ENCODE measurements at places on chromosomes 11 and 22.

DNA sequence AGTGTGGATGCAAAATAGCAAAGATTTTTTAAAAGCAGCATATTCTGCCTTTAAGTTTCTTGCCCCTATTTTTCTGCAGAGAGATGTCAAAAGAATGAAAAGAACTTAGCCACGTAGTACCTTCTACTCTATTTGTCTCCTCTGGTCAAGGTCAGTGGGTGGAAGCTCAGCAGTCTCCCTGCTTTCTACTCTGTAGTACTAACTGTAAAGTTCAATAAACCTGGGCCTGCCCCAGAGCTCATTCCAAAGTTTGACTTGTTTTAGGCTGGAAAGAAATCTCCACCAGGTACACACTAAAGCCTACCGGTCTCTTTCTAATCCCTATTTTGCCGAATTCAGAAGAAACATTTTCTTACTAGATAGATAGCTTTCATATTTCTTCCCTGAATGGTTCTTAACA is 247.9 kb upstream of the ARHGAP20 start:
- no peak for DNase-seq

DNA sequence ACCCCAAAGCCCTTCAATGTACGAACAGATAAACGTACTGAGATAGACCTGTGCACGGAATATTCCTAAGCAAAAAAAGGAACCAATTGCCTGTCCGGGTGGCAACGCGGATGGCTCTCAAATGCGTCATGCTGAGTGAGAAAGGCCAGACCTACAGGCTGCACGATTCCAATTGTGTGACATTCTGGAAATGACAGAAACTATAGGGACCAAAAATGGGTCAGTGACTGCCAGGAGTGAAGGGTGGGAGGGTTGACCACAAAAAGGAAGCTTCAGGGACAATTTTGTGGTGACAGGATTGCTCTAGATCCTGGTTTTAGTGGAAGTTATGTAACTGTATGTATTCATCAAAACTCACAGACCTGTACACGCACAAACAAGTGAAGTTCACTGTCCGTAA is 24.0 kb upstream of the SYT8 start:
- no peak for DNase-seq

- DNase-seq, result peak; percentile 24
These were observed 15.0 kb downstream of the USH1C start for GRCh38 chr11:17528906-17529843.

GRCh38 chr11:35905646-35906276 is 38.1 kb upstream of the LDLRAD3 start:
- DNase-seq, result no peak

DNA sequence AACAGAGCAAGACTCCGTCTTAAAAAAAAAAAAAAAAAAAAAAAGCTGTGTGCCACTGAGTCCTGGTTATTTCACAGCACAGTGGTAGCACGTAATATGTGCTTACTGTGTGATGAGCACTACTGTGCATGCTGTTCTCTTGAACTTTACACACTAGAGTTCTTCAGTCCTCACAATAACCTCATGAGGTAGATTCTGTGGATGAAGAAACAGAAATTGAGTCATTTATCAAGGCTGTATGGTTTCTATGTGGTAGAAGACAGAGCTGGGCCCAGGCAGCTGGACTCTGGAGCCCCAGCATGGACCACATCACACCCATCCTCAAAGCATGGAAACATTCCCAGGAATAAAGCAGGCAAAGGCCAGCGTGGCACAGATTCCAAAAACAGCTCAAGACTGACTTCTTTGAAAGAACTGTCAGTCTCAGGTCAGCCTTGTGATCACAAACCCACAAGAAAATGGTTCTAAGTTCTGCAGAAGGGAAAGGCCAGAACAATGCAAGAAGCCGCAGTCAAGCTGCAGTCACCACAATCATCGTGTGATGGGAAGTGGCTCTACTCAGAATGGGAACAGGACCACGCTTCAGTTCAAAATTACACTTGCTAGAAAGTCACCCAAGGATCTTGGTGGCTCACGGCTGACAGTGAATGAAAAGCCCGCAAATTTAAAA is 49.5 kb downstream of the MICAL3 start:
- DNase-seq, result no peak

GRCh38 chr11:10617551-10617950 is 49.1 kb upstream of the LYVE1 start:
- no peak for DNase-seq

DNA sequence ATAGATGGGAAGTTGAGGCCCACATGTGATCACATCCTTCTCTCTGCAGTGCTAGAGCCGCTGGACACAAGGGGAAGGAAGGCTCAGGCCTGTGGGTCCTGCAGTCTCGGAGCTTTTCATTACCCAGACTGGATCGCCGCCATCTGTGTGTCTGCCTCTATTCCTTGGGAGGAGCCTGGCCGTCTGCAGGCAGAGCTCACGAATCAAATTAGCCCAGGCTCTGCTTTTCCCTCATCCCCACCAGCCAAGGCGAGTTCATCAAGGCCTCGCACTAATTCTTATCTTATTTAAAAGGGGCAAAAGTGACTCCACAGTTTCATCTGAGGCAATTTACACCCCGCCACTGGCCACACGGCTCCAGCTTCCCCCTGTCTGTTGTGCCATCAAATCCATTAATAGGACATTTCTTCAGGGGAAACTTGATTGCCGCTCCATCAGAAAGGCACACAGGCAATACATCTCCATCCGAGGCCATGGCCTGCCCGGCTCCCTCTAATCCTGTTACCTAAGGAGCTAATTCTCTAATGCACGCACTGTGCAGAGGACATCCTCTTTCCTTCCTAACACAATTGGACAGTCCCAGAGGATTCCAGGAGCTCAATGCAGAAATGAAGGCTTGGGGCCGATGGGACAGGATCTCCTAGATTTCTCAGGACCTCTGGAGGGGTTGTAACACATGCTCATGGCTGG is 3.3 kb upstream of the HTR3A start:
- no peak for DNase-seq

DNA sequence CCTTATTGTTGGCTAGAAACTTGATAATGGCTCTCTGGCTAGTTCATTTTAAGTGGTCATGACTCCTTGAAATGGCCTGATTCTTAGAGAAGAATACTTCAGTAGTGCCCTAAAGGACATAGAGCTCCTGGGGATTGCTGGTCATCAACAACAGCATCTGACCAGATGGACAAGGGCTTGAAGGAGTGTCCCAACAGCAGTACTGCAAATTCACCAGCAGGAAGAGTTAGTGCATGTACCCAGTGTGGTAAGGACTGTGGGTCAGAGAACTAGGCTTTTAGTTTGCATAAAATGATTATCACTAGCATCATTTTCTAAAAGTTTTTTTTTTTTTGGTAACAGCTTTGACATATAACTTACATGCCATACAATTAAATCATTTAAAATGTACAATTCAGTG is 39.5 kb upstream of the CUL5 start:
- DNase-seq, result no peak

DNA sequence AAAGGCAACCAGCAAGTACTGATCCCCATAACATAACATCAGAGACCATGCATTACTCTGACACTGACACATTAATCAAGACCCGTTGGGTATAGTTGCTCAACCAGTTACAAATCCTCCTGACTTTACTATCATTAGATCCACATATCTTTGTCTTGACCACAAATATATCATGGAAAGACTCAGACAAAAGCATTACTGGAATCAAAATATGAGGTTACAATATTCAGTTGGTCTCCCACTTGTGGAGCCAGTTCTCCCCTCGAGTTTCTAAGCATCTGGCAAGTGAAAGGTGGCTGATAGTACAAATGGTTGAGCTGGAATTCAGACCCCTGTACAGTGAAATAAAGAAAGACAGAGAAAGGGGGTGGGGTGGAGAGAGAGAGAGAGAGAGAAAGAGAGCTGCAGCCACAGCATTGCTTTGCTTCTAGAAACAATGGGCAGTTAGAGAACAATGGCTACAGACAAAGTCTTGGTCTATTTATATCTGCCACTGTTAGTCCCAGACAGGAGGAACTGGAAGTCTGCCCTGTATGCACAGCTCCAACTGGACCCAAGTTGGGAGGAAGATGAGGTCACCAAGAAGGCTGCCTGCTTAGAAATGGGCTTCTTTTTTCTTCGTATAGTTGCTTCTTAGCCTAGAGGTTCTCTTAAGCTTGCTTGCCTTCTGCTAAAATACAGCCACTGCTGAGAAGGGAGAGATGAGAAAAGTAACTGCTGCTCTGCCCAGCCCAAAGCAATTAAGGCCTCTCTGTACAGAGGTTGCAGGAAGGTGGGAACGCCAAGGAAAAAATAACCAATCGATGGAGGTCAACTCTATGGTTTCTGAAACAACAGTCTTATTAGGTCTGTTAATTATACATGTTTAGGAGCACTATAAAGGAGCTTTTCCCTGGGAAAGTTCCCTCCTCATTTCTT is 85.5 kb downstream of the ETS1 start:
- no peak for DNase-seq

- no peak for DNase-seq
These were observed 53.6 kb downstream of the SYT13 start for GRCh38 chr11:45232341-45233080.

GRCh38 chr22:38900677-38901076 is 28.7 kb upstream of the CBX6 start:
- DNase-seq, result no peak

DNA sequence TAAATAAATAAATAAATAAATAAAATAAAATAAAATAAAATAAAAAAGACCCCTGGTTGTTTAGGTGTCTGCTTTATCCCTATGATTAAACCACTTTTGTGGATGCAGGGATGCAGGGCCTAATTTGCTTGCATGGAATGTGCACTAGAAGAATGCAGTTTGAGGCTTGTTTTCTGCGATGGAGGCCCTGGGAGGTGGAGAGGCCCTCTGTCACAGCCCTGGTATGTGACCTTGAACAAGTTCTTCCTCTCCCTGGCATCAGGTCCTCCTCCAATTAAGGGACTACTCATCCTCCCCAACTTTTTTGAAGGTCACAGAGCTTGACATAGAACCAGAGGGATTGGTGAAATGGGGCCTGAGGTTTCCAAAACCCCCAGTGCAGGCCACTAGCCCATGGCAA is 22.7 kb downstream of the KCNJ4 start:
- DNase-seq, result no peak

DNA sequence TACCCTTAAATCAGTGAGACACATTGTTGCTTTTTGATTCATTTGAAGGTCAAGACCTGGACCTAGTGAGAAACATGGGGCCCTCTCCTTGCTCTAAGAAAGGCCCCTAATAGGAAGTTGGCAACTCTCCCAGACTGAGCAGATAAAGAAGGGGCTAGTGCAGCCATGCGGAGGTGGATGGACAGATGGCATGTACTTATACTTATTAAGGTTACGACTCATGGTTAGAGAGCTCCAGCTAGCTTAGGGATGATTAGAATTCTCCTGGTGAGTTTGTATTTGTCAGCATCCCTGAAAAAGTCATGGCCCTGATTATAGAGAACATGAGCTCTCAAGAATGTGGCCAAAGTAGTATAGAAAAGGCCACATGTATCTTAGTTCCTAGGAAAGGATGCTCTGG is 112.1 kb upstream of the BDNF start:
- no peak for DNase-seq

GRCh38 chr11:19994672-19995071 is 165.6 kb downstream of the DBX1 start:
- DNase-seq, result no peak

- DNase-seq, result no peak
These were observed 14.5 kb downstream of the SAA1 start for GRCh38 chr11:18280438-18281045.

GRCh38 chr11:57792060-57792541 is 30.5 kb downstream of the CTNND1 start:
- DNase-seq, result no peak

DNA sequence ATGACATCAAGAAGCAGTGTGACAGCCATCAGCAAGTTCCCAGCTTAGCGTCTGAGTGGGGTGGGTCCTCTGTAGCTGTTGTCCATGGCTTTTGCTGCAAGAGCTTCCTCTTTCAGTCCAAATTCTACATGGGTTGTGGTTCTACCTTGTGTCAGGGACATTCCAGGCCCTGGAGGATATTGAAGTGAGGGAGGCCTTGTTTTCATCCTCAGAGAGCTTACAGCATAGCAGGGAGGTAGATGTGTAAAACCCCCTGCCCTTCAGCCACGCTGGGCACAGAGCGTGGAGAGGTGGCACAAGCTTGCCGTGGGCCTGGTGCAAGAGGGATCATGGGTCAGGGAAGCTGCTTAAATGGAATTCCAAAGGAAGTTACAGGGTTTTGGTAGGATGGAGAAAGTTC is 93.9 kb downstream of the GRIK4 start:
- DNase-seq, result no peak

- no peak for DNase-seq
These were observed 89.7 kb upstream of the SHISAL1 start for GRCh38 chr22:44402196-44403111.

DNA sequence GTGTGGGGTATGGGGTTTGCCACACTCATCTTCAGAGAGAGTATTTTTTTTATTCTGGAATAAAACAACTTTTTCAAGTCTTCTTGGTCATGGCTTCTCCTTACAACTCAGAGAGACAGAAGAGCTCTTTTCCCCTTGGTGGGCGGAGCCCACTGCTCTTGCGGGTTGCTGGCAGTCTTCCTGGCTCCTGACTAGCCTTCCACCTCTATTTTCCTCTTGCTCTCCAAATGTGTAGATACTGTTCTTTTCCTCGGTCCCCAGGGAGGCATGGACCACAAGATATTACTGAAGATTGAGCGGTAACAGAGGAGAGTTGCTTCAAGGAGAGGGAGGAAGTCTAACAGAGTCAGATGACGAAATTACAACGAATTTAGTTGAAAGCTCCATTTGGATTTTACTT is 210.6 kb downstream of the NTM start:
- DNase-seq, result no peak

- no peak for DNase-seq
These were observed 64.7 kb downstream of the KCNQ1 start for GRCh38 chr11:2509481-2510001.

DNA sequence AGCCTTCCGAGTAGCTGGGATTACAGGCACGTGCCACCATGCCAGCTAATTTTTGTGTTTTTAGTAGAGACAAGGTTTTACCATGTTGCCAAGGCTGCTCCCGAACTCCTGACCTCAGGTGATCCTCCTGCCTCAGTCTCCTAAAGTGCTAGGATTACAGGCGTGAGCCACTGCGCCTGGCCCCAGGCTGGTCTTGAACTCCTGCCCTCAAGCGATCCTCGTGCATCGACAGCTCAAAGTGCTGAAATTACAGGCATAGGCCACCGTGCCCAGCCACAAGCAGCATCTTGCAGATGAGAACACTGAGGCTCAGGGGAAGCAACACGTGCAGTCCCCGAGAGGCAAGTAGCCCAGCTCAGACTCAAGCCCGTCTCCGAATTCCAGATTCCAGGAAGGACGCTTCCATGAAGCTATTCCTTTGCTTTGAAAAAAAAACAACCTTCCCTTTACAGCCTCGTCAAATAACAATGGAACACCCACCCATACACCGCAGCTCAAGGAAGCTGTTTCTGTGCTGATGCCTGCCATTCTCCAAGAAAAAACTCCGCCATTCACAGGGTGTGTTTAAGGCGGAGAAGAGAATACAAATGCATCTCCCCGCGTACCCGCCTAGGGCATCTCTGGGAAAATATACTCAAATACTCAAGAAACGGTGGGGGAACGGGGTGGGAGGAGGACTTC is 34.5 kb upstream of the PDGFB start:
- no peak for DNase-seq

GRCh38 chr11:116499396-116500003 is 273.3 kb downstream of the BUD13 start:
- DNase-seq, result peak; percentile 70
